Mesenteric fat pad (tissue), 1 donor: ENCODE measurements at places on chromosomes 7 and 10. TPM values are rescaled to one million over a fixed set of nuclear protein-coding genes. Genes with fewer than 3 reads are reported as not detected.

The PRSS2 gene
- 9.3 TPM for total RNA-seq

The PLEKHS1 gene
- total RNA-seq = 0.13 TPM

The FGL2 gene
- 34.4 TPM for total RNA-seq

The GBX1 gene
- not detected for total RNA-seq

The EIF3B gene
- total RNA-seq = 150 TPM

The WNT8B gene
- not detected for total RNA-seq

The OR2A2 gene
- not detected for total RNA-seq

The C10orf143 gene
- total RNA-seq = 3.7 TPM

The OPN1SW gene
- not detected for total RNA-seq

The FBXL15 gene
- total RNA-seq = 15.4 TPM

The CHAT gene
- not detected for total RNA-seq
